ENCODE measurements at places on chromosomes 3 and 15.
A peak's percentile ranks its signal among the peaks of the same experiment; 100 is the strongest.

DNA sequence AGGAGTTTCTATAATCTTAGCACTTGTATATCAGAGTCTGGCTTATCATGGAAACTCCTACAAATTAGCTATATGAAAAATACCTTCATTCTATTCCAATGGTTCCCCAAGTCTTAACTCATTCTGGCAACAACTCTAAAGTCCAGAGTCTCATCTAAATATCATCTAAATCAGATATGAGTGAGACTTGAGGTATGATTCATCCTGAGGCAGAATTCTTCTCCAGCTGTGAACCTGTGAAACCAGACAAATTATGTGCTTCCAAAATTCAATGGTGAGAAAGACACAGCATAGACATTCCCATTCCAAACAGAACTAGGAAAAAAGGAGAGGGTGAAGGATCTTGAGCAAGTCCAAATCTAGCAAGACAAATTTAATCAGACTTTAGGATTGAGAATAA, 138.8 kb downstream of the THRB start:
- no peak for DNase-seq

DNA sequence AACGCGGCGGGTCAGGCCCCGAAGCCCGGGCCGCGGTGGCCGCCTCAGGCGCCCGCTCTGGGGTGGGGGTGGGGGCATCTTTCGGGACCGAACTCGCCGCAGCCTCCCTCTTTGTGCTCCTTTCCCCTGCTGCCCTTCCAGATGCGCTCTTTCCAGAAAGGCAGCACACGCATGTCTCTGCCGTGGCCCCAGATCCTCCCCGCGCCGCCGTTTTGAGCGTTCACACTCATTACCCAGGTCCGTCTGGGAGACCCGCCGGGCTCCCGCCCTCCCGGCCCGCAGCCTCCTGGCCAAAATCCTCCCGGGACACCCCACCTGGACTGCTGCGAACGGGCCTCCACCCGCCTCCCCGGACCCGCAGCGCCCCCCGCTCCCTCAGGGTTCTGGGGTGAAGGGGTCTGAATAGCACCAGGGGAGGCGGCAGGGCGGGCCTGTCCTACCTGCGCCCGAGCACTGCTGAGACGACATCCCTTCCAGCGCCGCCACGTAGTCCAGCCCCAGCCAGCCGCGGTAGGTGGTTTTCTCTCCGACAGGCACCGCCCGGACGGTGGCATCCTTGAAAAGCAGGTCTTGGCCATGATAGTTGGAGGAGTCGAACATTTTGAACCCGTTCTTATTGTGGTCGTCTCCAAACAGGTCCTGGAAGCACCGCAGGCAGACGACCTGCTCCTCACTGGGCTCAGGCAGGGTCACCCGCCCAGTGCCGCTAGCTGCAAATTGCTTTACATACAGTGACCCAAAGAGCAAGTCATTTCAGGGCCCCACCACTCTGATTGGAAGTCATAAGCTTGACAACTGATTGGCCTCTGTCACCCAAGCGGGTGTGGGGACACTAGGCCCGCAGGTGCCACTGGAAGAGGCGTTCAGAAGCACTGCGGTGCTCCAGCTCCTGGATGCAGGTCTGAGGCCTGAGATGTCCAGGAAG, 25.9 kb downstream of the MELTF start:
- peak; percentile 28 for DNase-seq

GRCh38 chr3:143171141-143171980, 51.8 kb downstream of the CHST2 start:
- DNase-seq = no peak

DNA sequence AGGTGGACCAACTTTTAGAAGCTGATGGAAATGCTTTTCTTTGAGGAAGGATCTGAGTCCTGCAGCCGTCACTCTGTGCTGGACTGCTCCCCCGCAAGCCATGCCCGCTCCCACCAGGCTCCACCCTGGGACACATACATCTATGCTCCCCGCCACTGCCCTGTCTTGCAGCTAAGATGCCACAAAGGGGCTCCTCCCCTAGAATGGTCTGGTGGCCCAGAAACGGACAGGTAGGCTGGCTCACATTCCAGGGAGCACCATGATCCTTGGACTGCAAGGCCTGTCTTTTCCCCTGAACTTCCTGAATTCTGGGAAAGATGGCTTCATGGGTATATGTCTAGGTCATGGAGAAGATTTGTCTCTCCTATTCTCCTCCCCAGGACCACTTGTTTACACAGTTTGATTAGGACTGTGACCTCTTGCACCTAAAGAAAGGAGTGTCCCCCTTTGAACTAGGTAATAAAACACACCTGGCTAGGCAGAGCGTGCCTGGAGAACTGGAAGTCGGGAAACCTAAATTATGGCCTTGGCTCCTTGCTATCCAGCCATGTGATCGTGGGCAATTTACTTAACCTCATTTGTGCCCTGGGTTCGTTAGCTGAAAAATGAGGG, 220.9 kb upstream of the BHLHE40 start:
- DNase-seq = no peak

- no peak for DNase-seq
Measured at GRCh38 chr15:39427705-39428104, 153.2 kb upstream of the THBS1 start.

GRCh38 chr15:67080900-67081431, 15.6 kb downstream of the SMAD3 start:
- no peak for DNase-seq

GRCh38 chr15:94582368-94582767, 351.0 kb downstream of the MCTP2 start:
- DNase-seq = no peak

- DNase-seq = no peak
Measured at GRCh38 chr3:134035836-134036235, 6.1 kb upstream of the SLCO2A1 start.

- DNase-seq = no peak
Measured at GRCh38 chr3:123313889-123314288, 112.1 kb downstream of the SEC22A start.

DNA sequence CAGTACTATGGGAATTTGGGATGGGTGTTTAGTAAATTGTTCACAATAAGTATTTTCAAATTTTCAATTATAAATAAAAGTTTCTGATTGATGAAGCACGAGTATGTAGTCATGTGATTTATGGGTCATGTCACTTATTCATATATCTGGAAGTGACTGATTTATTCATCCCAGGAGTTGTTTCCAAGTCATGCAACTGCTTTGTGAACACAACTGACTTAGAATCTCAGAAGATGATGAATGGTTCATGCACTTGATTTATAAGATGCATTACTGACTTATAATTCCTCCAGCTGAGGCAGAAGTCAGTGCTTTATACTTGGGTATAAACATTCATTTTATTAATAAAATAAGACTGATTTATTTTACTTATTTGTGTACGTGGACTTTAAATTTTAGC, 137.8 kb upstream of the CBLB start:
- DNase-seq = no peak

- no peak for DNase-seq
Measured at GRCh38 chr3:180934638-180935037, 22.2 kb downstream of the FXR1 start.

DNA sequence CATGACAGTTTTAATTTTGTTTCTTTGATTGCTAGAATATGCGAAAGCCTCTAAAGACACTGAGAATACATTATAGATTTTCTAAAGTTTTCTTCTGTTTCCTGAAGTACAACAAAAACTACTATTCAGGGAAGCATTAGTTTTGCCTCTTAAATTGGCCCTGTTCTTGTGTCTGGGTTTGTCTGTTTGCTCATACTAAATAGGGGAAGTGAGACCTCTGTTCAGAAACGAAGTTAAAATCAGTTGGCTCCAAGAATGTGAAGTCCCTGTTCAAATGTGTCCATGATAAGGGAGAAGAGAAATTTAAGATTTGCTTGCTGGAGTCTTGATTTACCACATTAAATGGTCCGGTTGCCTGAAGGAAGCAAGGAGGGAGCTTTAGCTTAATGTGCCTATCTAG, 327.3 kb upstream of the GBE1 start:
- no peak for DNase-seq

DNA sequence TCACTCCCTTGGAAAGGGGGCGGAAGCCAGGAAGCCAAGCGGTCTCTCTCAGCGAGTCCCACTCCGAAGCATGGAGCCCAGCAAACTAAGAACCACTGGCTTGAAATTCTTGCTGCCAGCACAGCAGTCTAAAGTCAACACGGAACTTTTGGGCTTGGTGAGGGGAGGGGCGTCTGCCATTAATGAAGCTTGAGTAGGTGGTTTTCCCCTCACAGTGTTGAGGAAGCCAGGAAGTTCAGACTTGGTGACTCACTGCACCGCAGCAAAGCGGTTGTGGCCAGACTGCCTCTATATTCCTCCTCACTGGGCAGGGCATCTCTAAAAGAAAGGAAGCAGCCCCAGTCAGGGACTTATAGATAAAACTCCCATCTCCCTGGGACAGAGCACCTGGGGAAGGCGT, 665.4 kb upstream of the CBLB start:
- no peak for DNase-seq

DNA sequence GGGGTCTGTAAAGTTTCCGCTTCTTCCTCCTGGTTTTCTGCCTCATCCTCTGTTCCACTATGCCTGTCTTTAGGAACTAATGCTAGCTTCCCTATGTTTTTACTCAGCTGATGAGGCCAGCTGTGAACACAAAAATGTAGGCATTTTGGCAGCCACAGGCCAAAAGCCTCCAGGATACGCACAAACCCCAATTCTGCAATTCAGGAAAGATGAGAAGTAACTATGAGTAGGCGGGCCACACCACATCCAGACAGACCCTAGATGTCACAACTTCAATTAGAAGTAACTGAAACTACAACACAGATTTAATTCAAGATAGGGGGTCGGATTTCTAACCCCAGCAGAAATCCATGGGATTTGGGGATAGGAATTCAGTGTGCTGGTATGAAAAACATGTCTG, 11.9 kb downstream of the CA12 start:
- DNase-seq = no peak

- no peak for DNase-seq
Measured at GRCh38 chr3:195162033-195162669, 108.8 kb downstream of the XXYLT1 start.

DNA sequence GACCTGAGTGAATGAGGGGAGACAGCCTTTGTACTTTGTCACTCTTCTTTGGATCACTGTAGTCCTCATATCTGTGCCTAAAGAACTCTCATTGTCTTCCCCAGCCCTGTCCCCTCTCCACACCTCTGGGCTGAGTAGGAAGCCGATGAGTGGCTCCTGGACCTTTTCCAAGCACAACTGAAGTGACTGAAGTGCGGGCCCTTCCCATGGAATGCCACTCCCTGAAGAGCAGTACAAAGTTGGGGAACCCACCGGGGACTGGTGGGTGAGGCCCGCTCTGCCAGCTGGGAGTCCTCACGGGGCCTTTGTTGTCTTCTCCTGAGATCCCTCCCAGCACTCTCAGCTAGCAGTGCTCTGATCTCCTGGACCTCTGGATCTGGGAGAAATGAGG, 90.1 kb downstream of the AAGAB start:
- DNase-seq = no peak

GRCh38 chr15:64597477-64597822, 137.1 kb downstream of the ZNF609 start:
- DNase-seq = no peak

- no peak for DNase-seq
Measured at GRCh38 chr15:76577879-76578512, 241.4 kb downstream of the ISL2 start.

GRCh38 chr3:97662762-97663161, 101.8 kb upstream of the ARL6 start:
- no peak for DNase-seq

DNA sequence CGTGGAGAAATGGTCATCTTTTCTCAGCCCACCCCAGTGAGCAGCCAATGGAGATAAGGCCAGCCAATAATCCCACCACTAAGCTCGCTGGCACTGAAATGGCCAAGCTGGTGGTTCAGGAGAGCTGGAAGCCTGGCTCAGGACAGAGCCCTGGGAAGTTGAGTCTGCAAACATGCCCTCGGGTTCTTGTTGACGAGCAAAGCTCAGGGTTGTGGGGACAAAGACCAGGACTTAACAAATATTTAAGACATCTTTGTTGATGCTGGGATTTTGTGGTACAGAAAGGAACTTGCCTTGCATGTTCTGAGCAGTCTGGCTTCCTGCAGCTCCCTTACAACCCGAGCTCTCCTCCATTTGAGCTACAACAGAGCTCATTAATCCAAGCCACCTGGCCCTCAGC, 4.4 kb downstream of the FAH start:
- no peak for DNase-seq

GRCh38 chr15:78325092-78325843, 14.9 kb upstream of the CRABP1 start:
- no peak for DNase-seq

GRCh38 chr15:56786966-56787365, 53.7 kb upstream of the ZNF280D start:
- no peak for DNase-seq

DNA sequence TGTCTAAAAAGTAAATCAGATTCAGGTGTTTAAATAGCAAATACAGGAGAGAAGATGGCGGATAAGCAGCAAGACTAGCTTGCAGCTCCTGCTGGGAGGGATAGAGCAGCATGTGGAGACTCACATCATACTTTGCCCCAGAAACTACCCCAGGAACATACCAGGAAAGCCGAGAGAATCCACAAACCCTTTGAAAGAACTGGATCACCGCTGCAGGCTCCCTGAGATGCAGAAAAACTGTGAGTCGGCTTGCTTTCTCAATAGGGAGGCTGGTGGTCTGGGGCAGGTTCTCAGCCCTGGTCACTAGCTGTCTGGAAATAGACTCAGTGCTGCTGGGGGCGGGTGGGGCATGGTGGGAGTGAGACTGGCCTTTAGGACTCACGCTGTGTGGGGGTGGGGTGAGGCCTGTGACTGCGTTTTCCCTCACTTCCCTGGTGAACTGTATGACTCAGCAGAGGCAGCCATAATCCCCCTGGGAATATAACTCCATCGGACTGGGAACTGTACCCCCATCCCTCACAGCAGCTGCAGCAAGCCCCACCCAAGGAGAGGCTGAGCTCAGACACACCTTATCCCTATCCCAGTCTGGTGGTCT, 142.8 kb downstream of the CNTN6 start:
- no peak for DNase-seq

- DNase-seq = no peak
Measured at GRCh38 chr3:15121936-15122335, 23.0 kb upstream of the RBSN start.

DNA sequence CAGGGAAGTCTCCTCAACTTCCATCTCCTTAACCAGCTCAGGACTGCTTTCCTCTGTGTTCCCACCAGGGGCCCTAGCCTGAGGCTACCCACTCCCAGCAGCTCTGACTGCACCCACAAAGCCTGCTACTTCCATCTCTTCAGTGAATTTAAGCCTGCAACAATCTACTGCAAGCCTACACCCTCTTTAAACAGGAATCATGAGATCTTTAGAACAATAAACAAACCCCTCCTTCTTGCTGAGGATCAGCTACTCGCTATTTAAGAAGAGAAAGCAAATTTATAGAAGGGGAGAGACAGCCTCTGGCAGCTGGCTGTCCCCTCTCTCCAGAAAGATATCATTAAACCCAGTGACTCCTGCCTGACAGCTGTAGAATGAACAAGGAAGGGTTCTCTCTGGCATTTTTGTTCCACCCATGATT, 51.9 kb downstream of the ARHGAP31 start:
- DNase-seq = no peak

GRCh38 chr3:131995891-131996290, 38.9 kb downstream of the CPNE4 start:
- DNase-seq = no peak

- no peak for DNase-seq
Measured at GRCh38 chr3:55511895-55512570, 24.9 kb upstream of the WNT5A start.

- no peak for DNase-seq
Measured at GRCh38 chr3:99108508-99108907, 207.0 kb upstream of the DCBLD2 start.

- no peak for DNase-seq
Measured at GRCh38 chr3:59429198-59429597, 379.4 kb upstream of the CFAP20DC start.

- DNase-seq = no peak
Measured at GRCh38 chr3:171564748-171565480, 104.7 kb upstream of the TNIK start.

All from NCI-H1417 treated with DMSO at 0.1 percent for 48 hours (cell line).